Stimulated activated CD4-positive, alpha-beta T cell treated with anti-CD3 and anti-CD28 coated beads, TNF-alpha, amount 100 ng/mL, for 1 hour (primary cell): ENCODE measurements at places on chromosomes 5 and 9.

DNA sequence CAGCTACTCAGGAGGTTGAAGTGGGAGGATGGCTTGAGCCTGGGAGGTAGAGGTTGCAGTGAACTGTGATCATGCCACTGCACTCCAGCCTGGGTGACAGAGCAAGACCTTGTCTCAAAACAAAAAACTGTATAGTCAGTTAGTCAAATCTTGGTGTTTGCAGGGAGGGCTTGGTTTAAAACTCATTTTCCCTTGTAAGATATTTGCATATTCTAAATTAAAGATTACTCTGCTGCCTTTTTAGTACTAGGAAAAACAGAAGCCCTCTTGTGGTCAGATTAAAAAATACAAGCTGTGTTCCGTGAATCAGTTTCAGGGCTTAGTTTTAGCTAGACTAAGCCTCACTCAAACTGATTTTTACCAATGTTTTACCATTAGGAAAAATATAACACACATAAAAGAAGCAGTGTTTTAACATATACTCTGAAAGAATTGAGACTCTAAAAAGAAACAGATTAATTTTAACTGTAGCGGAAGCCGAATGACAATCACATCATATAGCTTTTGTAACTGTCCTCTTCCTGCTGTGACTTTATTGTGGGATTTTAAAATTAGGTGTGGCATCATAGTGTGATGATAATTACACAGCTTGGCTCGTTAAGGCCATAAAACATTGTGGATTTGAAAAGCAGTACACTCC is 84.9 kb upstream of the BASP1 start:
- DNase-seq: no peak

DNA sequence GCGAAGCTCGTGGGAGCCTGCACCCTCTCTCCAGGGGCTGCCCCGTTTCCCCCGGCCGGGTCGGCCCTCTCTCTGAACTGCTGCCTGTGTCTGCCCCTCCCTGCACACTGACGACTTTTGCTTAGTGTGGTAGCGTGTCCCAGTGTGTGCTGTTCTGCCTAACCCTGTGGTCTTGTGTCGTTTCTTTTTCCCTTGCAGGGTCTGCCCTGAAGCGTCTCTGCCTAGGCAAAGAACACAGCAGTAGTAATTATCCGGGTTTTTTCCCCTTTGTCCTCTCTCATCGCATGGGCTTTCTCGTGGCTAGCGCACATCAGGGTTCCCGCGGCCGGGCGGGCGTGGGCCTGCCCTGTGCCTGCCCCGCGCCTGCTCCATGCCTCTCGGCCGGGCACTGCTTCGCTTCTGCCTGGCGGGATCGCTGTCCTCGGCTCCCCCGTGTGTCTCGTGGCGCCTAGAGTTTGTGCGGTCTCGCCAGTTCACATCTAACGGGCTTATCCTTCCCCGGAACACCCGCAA is 122.7 kb downstream of the WNK2 start:
- no peak for DNase-seq

DNA sequence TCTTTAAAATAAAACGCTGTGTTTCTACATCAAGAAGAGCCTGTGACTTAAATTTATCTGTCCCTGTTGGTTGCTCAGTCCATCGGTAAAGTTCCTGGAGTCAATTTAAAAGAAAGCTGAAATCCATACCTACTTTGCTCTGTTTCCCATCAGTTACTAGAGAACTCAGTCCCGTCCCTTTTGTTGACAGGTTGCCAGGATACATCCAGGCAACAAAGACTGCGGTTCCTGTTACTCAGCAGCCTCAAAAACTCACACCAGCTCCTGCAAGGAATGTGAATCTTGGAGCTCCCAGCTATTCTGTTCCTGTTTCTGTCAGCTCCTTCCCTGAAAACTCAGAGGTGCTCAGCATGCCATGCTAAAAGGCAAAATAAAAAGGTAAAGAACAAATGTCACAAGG is at the start of gene ZNF474:
ZNF474 (plus strand) TSS at position 241 of the 400 bp plus-strand sequence. CDS start 22,445 bp downstream, outside the sequence.
- no peak for DNase-seq

GRCh38 chr5:159975462-159976019 is 33.4 kb upstream of the TTC1 start:
- DNase-seq: no peak

DNA sequence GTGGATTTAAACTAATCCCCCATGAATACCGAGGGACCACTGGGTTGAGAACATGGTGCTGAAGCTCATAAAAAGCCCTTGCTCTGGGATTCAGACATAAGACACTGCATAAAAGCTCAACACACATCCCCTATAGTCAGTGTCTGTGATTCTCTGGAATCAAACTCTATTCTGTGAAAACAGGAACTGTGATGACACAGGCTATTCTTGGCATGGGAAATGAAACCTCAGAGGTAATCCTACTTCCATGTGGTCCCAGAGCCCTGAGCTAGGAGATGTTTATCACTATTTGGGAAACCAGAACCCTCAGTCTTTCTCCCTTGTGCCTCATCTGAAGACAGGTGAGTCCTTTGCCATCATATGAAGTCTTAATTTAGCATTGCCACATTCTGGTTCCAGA is 135.4 kb upstream of the PRSS3 start:
- DNase-seq: no peak

GRCh38 chr5:65197531-65198455 is 283.9 kb downstream of the ADAMTS6 start:
- DNase-seq: no peak

- no peak for DNase-seq
Measured at GRCh38 chr5:145829708-145830361, 5.3 kb downstream of the PRELID2 start.

GRCh38 chr5:61624553-61625136 is 292.6 kb downstream of the ZSWIM6 start:
- no peak for DNase-seq

DNA sequence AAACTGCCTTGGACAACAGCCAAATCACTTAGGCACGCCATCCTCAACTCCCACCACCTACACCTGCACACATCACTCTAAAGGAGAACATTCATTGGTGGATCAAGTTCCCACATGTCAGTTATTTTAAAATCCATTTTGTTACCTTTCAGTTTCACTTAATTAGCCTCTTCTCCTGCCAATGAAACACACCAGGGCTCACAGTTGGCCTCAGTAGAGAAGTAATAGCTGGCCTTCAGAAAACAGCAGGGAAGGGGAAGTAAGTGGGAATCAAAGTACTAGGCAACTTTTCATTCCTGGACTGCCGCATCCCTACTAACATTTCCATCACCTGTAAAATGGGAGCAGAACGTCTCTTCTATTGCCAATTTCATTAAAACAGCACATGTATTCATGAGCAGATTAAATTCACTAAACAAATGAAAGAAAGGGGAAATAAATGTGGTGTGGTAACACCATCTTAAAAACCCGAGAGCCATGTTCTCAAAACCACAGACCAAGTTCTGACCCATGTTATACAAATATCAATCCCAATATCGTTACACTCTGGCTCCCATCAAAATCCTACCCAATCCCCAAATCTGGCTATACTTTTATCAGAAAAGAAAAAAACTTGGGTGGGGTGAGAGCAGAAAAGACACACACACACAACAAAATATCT is 1.7 kb downstream of the SIL1 start:
- DNase-seq: no peak
